Mesothelial cell of epicardium (in vitro differentiated cells): ENCODE measurements at places on chromosomes 12 and 14.

DNA sequence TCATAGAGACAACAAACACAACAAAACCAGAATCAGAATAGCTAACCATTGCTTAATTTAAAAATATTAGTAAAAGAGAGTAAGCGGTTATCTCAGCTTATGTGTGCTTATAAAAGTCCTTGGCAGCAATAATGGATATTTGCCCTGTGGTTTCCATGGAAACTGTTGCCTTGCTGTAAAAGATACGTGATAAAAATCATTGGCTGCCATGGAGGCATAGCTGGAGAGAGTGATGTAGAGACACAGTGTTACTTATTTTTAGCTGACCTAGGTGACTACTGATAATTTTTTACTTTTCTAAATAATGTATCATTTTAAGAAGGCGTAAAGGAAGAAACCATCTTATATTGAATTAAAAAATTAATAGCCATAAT is 92.9 kb downstream of the ERC1 start:
- DNase-seq: no peak

DNA sequence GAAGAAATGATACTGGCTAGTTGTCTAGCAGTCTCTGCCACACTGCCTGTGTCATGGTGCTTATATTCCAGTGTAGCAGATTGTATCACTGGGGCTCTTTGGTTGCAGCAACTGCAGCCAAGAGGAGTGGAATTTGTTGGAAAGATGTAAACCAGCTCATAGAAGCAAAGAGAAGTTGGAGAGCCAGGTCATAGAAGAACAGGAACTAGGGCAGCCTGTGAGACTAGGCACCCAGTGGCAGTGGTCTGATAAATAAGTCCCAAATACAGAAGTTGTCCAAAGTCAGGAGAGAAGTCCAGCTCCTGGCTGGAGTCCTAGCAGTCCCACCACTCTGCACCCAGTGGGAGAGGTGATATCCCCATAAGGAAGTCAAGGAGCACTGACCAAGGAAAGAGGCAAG is 172.5 kb upstream of the ARID2 start:
- DNase-seq: no peak

- DNase-seq: no peak
Measured at GRCh38 chr14:90487031-90487430, 90.2 kb downstream of the CALM1 start.

- no peak for DNase-seq
Measured at GRCh38 chr14:67389275-67389674, 22.7 kb downstream of the PLEK2 start.

GRCh38 chr12:123238961-123239360 is 5.7 kb downstream of the MTRFR start:
- no peak for DNase-seq

DNA sequence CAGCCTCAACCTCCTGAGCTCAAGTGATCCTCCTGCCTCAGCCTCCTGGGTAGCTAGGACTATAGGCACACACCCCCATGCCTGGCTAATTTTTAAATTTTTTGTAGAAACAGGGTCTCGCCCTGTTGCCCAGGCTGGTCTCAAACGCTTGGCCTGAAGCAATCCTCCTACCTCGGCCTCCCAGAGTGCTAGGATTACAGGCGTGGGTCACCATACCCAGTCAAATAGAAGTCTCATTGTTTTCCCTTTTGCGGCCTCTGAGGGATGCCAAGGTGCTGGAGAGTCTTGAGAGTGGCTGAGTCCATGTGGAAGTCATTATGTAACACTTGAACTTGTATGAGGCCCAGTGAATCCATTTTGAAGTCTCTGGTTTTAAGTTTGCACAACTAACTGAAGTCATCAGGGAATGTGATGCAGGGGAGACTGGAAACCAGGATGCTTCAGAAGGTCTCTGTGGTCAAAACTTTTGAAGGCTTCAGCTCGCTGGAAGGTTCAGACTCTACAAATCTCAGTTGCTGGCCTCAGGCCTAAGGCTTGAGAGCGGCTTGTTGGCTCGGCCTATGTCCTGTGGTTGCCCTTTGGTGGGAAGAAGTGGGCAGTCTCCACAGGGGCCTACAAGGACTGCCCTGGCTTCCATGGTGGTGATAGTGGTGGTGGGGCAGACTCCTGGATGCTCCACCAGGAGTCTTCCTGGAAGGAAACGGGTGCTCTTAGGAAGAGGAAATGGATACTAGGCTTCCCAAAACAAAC is 29.2 kb downstream of the GALNT16 start:
- DNase-seq: no peak

DNA sequence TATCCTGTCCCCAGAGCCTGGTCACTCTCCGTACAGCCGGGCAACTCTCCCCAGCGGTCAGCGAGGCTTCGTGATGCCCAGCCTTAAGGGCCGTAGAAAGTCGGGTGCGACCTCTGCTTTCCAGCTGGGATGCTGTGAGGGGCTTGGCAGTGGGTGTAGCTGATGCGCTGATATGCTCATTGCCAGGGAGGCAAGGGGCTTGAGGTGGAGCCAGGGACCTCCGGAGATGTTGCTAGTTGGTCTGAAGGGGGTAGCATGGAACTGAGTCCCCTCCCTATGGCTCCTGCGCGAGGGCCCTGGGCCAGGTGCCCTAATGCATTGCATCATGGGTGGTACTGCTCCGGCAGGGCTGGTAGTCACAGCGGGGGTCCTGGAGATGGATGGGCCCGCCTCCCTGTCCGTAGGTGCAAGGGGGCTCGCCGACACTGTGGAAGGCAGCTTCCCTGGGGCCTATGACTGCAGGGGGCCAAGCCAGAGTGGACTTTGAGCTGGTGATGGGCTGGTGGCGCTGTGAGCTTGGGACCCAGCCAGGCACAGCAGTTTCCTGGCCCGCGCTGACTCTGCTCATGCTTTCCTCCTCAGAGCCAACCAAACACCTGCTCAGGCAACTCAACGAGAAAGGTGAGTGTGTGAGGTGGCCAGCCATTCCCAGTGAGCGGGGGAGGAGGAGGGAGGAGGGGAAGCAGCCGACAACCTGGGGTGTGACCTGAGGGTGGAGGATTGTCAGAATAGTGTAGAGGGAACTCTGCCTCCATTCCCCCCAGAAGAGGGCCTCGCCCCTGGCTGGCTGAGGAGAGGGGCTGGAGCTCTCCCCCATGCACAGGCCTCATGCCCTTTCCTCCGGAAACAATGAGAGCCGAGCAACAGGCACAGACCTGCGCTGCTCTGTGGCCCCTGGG is 32.3 kb downstream of the PLEKHG3 start:
- DNase-seq: no peak

DNA sequence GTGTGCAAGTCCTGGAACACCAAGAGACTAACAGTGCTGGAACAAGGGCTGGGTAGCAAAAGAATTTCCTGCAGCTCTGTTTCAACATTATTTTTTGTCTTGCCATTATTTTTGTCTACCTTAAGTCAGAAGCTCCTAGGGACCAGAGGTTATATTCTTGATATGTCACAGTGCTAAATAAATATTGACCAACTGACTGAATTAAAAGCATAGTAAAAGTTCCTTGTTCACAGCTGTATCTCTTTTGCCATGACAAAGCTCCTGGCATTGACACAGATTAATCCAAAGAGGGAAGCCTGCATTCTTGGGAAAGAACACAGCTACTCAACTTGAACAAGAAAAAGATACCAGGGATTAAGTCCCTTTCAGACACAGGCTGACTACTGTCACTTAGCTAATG is 136.5 kb downstream of the SPTSSA start:
- no peak for DNase-seq

DNA sequence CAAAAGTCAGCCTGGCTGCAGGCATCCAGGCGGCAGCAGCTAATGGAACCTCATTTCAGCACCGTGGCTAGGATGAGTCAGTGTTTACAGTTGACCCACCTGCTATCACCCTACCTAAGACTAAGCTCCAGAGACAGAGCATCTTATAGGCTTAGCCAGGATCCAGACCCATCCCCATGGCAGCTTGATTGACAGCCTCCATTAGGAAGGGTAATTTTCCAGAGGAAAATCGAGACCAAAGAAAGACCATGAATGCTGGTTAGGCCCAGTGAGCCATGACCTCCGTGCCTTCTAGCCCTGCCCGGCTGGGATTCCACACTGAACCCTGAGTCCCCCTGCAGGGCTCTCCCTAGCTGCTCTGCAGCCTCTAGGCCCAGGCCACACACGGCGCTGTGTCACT is 38.7 kb downstream of the TUNAR start:
- no peak for DNase-seq

GRCh38 chr14:91957876-91958313 is 10.4 kb upstream of the FBLN5 start:
- no peak for DNase-seq

DNA sequence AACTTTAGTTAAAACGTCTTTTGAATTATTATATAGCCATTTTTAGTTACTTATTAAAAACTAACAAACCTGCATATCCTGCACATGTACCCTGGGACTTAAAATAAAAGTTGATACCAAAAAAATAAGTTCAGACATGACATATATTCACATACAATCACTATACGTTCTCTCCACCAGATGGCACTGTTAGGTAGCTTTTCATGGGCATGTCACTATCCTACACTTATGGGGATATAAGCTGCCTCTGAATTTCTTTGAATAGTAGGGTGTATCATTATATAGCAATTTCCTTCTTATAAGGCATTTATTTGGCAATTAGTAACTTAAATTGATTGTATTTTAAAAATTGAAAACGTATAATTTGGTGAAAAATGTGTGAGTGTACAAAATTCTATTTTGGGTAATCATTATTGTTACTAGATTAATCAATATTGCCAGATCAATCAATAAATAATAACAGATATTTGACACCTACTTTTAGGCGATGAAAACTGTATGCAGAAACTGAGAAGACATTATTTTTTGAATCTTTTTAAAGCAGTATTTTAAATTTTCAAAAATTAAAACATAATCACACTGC is 31.8 kb upstream of the OR10A7 start:
- no peak for DNase-seq

GRCh38 chr12:81146228-81147225 is 68.6 kb downstream of the ACSS3 start:
- no peak for DNase-seq

DNA sequence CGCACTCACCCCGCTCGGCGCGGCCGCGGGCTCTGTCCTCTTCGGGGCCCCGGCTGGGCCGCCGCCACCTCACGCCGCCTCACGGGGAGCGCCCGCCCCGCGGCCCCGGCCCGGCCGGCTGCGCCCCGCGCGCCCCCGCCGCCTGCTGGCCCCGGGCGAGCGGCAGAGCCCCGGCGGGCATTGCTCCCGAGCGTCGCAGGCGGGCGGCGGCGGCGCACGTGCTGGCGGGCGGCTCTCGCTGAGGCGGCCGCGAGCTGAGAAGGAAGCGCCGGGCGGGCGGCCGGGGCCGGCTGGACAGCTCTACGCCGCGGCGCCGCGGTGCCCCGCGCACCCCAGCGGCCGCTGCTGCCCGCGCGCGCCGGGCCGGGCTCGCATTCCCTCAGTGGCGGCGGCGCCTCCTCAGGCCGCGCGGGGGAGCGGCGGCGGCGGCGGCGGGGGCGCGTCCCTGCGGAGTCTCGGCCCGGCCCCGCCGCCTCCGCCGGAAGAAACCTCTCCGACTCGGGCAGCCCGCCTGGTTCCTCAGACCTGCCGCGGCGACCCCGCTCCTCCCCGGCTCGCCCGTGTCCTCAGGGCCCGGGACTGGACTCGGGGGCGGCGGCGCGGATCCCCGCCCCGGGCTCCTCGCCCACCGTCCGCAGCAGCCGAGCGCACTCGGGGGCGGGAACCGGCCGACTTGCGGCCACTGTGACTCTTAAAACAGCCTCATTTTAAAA is at the start of gene PITPNM2:
PITPNM2 (minus strand) TSS at position 347 of the 713 bp plus-strand sequence. CDS start 116,500 bp downstream, outside the sequence.
- DNase-seq: peak; percentile 51

DNA sequence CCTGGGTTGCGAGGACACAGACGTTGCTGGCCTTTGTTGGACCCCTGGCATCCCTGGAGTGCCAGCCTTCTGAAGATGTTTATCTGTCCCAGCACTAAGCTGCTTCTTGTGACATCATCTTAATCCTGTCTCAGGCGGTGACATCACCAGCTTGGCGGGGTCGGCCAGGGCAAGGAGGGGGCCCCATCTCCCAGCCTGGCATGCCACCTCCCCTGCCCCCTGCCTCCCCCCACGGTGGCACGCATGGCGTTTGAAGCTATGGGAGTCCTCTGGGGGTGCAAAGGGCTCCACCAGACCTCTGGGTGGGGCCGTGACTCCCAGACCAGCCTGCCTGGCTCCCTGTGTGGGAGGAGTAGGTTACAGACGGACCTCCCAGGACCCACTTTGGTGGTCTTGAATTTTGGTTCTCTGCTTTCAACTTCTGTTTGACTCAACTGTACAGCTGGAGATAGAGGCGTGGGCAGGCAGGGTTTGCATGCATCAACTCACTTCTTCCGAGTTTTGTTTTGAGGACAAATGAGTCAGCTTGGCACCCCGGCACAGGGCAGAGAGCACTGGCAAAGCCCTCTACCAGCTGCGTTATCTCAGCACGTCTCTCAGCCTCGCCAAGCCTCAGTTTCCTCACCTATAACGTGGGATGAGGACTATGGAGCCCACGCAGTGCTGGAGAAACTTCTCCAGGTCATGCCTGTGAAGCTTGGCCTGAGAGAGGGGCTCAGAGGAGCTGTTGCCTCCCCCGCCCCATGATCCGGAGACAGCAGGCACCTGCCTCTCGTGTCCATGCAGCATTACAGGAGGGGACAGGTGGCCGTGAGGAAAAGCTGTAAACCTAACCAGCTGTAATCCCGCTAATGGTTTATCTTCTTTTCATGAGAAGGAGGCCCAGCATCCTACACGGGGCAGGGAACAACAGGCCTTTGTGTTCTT is 38.8 kb upstream of the EML1 start:
- DNase-seq: no peak

GRCh38 chr12:51913071-51914033 is 6.0 kb downstream of the ACVRL1 start:
- DNase-seq: no peak
